ENCODE measurements at places on chromosomes 16 and 17.

DNA sequence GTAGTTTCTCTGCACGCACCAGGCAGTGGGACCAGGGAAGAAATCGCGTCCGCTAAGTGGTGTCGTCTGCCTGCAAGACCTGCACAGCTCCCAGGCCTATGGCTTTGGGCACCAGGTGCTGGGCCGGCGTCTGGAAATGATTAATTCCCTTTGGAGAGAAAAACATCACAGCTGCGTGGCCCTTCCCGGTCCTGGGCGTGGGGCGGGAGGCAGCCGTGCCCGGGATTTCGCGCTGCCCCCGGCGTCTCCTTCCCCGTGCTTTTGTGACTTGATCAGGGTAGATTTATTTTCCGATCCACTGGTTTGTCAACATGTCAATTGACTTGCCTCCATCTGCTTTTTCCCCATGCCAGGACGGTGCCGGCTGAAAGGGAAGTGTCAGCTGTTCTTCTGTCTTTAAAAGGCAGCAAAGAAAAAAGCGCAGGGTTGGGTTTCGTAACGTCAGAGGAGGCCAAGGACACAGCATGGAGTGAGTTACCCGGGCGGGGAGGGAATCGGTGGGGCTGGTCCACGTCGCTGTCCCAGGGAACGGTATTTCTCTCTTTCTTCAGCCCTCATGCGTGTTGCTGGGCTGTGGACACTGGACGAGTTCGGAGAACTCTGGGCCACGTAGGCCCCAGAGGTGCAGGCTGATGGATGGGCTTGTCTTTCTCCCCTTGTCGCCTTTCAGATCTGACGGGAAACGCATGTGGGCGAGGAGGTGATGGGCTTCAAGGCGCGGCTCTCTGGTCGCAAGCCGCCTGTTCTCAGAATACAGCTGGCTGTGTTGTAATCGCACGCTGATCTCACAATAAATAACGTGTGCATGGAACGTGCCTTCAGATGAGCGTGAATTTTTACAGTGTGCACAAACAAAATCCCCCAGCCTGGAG is 188.1 kb upstream of the ZNF469 start:
- DNase-seq, result peak; percentile 53

GRCh38 chr17:65531256-65532100 is 30.0 kb downstream of the AXIN2 start:
- peak; percentile 47 for DNase-seq

- no peak for DNase-seq
Observed at GRCh38 chr17:80717720-80718083, 173.1 kb downstream of the RPTOR start.

GRCh38 chr16:30180741-30181140 is 2.7 kb upstream of the CORO1A start:
- no peak for DNase-seq

- no peak for DNase-seq
Observed at GRCh38 chr17:260944-261343, 79.5 kb upstream of the DOC2B start.

- DNase-seq, result no peak
Observed at GRCh38 chr16:86899151-86899550, 320.8 kb downstream of the FOXL1 start.

DNA sequence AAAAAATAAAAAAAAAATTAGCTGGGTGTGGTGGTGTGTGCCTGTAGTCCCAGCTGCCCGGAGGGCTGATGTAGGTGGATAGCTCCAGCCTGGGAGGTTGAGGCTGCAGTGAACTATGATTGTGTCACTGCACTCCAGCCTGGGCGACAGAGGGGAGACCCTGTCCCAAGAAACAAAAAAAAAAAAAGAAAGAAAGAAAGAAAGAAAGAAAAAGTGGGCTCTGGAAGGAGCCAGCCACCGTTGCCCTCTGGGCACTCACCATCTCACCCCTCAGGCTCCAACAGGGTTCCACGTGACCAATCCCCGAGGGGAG is 87.3 kb upstream of the TOB1 start:
- DNase-seq, result no peak

DNA sequence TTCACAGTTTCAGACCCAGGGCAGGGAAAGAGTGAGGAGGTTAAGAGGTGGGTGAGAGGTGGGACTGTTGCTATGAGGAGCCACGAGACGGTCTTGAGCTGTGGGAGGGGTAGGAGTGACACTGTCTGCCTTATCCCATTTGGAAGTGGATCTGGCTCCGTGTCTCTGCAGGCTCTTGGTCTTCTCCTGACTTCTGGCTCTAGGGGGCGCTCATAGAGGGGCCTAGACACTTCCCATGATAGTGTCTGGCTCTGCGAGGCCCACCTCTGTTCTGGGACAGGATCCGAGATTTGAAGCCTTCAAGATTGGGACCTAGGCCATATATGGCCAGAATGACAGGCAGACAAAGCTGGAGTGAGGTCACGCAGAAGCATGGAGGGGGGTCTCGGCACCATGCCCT is 204.5 kb downstream of the GSG1L start:
- DNase-seq, result no peak

- DNase-seq, result no peak
Observed at GRCh38 chr16:66170989-66171388, 195.5 kb upstream of the CDH5 start.

- no peak for DNase-seq
Observed at GRCh38 chr16:19879241-19879792, 5.3 kb downstream of the GPRC5B start.

- no peak for DNase-seq
Observed at GRCh38 chr16:85955566-85955965, 56.6 kb downstream of the IRF8 start.

GRCh38 chr16:54677308-54677950 is 253.2 kb upstream of the IRX5 start:
- DNase-seq, result no peak

DNA sequence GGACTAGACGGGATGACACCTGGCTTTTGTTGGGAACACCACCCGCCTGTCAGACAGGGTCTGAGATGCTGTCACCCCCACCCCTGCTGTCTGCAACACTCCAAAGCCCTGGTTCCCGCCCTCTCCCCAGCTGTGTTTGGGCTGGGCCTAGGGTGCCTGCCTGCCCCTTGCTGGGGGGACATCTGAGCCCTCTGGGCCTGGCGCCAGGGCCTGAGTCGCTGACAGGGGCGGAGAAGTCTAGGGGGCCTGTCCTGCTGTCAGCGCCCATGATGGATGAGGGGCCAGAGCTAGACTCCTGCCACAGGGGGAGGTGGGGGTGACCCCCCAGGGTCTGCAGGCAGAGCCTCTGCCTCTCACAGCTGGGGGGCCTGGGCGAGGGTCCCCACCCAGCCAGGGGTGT is 7.6 kb upstream of the PKMYT1 start:
- DNase-seq, result no peak

DNA sequence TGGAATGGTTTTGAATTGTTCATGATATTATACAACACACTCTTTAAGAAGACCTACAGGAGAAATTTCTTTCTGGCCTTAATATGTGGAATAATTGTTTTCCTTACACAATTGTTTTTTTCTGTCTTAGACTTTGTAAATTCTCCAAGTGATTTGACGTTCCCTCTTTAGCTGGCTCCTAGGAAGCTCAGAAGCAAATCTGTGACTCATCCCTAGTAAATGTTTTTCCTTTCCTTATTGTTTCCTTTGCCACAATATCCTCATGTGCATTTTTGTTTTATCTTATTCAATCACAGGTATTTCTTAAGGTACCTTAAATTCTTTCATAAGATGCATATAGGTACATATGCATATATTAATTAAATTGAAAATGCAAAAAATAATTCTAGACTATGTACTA is 13.5 kb downstream of the KIAA0753 start:
- DNase-seq, result peak; percentile 14

- no peak for DNase-seq
Observed at GRCh38 chr17:78689029-78689428, 93.0 kb downstream of the CYTH1 start.

DNA sequence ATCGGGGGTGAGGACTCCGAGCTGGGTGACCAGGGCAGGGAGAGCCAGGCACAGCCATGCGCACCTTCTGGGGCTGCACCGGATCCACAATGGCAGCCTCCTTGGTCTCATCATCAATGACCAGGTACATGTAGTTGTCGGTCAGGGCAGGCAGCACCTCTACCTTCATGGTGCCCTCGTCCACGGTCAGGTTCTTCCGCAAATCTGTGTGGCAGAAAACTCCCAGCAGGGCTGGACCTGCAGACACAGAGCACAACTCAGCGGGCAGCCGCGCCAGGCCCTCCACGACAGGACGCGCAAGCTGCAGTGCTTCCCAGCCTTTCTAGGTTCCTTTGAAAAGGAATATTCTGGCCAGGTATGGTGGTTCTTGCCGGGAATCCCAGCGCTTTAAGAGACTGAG is 3.8 kb downstream of the HAGH start:
- DNase-seq, result no peak

DNA sequence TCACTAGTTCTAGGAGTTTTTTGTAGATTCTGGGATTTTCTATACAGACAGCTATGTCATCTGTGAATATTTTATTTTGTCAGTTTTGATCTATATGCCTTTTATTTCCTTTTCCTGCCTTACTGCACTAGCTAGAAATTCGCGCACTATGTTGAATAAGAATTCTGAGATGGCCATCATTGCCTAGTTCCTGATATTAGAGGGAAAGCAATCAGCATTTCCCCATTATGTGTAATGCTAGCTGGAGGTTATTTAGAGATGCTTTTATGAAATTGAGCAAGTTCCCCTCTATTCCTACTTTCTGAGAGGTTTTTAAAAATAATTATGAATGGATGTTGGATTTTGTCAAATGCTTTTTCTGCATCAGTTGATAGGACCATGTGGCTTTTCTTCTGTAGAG is 23.8 kb downstream of the MPRIP start:
- no peak for DNase-seq

DNA sequence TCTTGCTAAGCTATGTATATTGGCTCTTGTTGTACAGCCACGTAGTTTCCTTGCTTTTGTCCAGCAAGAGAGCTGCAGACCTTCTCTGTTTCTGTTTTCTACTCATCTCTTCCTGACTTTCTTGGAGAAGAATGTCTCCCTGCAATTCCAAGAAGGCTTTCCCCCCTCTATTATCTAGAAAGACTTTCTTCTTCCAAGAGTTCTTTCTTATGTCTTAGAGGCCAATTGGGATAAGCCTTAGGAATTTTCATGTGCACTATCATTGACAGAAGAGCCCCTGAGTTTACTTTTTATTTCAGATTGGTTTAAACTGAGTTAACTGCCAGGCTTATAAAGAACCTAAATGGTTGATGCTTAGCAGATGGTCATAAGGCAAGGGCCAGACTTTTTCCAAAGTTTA is 9.0 kb downstream of the CAPNS2 start:
- DNase-seq, result no peak

DNA sequence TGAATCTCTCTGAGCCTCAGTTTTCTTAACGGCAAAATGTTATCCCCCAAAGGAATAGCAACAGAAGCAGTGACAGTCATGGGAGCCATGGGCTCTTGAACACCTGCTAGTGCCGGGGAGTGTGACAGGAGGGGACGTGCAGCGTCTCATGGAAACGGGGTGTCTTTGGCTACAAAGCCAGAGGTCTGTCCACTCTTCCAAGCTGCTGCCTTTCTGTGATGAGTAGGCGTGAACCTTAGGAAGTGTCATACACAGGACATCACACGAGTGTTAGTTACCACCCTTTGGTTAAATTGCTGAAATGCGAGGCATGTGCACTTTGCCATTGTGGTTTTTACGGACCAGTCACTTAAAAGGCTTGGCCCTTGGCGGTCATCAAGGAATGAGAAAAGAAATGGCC is 93.4 kb downstream of the IRF8 start:
- DNase-seq, result no peak

- DNase-seq, result peak; percentile 88
Observed at GRCh38 chr16:74896389-74897370, 88.2 kb downstream of the WDR59 start.

GRCh38 chr17:69734656-69735055 is 320.2 kb downstream of the MAP2K6 start:
- no peak for DNase-seq

GRCh38 chr17:7988750-7989178 is 13.7 kb upstream of the GUCY2D start:
- DNase-seq, result peak; percentile 75

GRCh38 chr16:81505011-81505661 is 60.5 kb downstream of the CMIP start:
- DNase-seq, result no peak
